ENCODE measurements at places on chromosomes 16 and 17. TPM values are rescaled to one million over a fixed set of nuclear protein-coding genes. Genes with fewer than 3 reads are reported as not detected.

The USP43 gene
- polyA plus RNA-seq, result 9.3 TPM

The LIMD2 gene
- 21.9 TPM for polyA plus RNA-seq

DNA sequence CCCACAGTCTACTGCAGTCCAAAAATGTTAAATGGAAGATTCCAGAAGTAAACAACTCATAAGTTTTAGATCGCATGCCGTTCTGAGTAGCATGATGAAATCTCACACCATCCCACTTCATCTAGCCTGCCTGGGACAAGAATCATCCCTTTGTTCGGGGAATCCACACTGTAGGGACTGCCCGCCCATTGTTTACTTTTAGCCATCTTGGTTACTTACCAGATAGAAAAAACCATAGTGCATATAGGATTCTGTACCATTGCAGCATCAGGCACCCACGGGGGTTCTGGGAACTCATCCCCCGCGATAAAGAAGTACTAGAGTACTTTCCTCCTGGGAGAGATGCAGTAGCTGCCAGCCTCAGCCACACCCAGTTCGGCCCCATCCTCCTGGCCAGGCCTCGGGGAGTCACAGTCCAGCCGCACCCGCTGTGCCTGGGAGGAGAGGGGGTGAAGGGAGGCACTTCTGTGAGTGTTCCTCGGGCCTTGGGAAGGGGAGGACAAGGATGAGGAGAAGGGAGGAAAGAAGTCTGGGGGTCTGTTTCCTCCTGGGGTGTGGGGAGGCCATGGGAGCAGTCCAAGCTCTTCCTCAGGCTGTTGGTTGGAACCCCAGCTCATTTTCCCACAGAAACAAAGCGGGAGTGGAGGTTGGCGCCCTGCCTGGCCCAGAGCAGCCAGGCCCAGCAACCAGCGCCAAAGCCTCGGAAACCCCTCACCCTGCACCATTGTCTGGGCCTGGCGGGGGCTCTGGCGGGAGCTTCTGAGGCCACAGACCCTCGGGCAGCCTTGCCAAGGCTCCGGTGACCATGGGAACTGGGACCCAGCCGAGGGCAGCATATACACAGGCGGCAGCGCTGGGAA is 8.9 kb downstream of the TRIM47 start:
- no peak for DNase-seq

- DNase-seq, result no peak
These were observed 94.9 kb upstream of the GOT2 start for GRCh38 chr16:58828901-58829545.

DNA sequence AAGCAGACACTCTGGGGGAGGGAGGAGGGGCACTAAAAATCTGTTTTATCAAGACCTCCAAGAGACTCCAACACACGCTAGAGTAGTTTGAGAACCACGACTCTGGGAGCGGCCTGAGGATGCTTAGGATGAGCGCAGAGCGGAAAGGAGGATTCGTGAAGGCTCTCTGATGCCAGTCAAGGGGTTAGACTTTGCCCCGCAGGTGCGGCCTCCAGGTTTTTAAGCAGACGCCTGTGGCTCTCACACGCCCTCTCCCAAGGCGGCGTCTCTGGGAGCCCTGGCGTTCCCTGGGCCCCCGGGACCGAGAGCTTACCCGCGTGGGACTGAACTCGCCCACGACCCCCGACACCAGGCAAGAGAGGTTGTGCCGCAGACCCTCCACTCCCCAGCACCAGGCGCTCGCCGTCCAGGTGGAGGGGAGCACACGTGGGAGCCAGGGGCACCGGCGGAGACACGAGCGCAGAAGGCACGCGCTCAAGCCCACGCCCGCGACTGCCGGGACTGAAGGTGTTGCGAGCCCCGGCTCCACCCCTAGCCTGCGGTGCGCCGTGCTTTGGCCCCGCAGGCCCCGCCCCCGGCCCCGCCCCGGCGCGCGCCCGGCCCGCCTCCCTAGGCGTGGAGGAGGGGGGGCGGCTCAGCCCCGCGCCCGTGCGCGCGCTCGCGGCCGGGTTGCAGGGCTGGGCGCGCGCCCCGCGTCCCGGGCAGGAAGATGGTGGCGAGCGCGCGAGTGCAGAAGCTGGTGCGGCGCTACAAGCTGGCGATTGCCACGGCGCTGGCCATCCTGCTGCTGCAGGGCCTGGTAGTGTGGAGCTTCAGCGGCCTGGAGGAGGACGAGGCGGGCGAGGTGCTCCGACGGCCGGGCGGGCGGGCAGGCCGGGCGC is at the start of gene XYLT2:
TSS of gene XYLT2 (plus strand) at position 695 of the 881 bp plus-strand sequence. CDS start at position 710, 15 bp downstream.
- no peak for DNase-seq

- DNase-seq, result no peak
These were observed 33.2 kb downstream of the EEF2K start for GRCh38 chr16:22239131-22239805.

DNA sequence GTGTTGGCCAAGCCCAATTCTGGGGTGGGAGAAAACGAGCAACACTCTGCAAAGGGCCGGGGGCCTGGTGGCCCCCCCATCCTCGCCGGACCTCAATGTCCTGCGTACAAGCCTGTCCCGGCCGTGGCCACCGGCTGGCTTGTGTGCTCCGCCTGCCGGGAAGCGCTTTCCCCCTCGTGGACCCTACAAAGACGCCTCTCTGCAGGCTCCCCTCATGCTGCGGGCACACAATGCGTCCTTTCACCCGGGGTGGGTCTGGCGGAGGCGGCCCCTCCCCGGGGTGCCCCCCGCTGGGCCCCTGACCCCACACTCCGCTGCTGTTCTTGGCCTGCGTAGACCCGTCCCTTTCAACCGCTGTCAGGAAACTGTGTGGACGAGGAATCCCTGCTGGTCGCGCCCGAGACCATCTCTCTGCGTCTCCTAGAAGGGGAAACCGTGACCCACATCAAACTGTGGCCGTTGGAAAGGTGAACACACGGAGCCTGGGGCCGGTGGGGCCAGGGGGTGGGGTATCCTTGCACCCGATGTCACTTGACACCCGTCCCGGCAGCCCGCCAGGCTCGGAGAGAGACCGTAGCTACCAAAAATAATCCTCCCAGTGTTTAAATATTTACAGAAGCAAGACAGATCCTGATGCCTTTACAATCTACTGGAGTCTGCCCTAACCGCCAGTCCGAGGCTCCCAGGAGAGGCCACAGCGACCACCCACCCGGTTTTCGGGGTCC is 43.6 kb downstream of the TBC1D16 start:
- DNase-seq, result no peak

The CCL17 gene
- not detected for polyA plus RNA-seq

The RNF112 gene
- 0.96 TPM for polyA plus RNA-seq

The C17orf78 gene
- not detected for polyA plus RNA-seq

DNA sequence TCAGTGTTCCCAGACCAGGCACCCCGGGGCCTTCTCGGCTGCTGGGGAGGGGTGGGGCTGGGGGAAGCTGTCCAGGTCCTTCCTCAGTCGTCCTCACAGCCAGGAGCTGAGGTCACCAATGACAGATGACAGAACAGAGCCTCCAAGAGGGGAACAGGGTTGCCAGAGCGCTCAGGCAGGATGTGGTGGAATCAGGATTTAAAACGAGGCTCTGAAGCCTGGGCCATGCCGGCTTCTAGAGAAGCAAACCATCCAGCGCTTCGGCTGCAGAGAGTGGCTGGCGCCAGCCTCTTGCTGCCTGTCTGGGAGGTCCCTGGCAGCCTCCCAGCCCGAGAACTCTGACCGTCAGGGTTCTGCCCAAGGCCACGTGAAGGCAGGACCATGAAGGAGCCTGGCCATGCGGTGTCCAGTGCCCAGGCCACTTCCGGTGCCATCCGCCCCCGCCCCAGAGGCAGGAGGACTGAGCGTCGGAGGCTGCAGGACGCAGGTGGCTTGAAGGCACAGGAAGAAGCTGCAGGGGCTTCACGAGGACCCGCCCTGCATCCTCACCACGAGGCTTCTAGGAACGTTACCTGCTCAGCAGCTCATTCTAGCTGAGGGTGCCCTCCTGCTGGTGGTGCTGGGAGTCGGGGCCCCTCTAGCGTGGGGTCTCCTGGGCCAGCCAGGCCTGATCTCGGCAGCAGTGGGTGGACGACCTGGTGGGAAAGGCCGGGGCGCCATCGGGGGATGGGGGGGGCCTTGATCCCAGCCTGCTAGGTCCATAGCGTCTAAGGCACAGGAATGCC is 78.5 kb downstream of the KLHDC4 start:
- DNase-seq, result no peak

DNA sequence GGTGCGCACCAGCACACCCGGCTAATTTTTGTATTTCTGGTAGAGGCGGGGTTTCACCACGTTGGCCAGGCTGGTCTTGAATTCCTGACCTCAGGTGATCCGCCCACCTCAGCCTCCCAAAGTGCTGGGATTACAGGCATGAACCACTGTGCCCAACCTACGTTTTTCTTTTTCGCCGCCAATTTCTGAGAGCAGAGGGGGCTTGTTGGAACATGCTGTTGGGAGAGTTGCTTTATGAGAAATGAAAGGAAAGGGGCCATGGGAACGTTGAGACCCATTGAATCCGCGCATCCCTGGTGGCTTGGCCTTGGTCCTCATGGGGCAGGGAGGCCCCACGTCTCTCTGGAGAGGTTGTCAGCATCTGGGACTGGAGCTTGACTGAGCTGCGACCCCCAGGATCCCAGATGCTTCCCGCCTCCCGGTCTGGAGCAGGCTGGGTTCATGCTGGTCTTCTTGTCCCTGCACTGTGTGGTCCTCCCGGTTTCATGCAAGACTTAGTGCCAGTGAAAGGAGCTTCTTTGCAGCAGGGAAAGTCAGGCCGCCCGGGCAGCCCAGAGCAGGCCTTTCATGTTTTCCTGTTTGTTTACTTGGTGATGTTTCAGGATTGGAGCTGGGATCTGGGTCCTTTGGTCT is 22.8 kb downstream of the CRISPLD2 start:
- DNase-seq, result no peak

DNA sequence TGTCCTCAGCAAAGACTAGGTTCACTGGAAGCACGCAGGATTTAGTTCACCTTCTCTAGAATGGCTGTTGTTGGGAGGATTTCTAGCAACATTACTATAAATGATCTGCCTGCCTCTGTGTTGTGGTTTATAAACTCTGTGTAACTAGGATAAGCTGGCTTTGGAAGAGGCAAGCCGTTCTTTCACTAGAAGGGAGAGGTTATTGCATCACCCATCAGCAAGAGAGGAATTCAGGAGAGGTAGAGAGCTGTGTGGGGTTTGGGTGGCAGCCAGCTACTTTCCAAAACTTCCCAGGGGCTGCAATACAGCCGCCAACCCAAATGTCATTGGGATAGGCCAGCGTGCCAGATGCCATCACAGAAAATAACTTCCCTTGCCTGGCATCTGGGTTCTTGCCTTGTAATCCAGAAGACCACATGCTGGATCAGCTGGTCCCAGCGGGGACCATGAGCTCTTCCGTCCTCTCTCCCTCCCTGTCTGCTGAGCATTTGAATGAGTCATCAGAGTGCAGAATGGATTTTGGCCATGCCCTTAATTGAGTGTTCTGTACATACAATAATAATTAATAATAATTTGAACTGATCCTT is 95.7 kb upstream of the RBFOX1 start:
- DNase-seq, result no peak

The RNF167 gene
- 129 TPM for polyA plus RNA-seq

DNA sequence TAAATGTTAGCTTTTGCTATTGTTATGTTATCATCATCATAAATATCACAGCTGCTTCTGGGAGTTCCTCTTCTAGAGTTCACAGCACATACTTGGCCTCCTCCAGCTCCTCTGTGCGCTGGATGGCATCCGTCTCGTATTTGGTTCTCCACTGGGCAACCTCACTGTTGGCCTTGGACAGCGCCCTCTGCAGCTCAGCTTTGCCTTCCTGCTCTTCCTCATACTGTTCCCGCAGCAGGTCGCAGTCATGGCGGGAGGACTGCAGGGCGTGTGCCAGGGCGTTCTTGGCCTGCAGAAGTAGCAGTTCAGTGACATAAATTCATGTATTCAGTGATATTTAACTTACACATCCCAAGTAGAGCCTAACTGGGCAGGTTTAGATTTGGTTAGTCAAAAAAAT is 23.4 kb downstream of the MYH8 start:
- DNase-seq, result no peak

DNA sequence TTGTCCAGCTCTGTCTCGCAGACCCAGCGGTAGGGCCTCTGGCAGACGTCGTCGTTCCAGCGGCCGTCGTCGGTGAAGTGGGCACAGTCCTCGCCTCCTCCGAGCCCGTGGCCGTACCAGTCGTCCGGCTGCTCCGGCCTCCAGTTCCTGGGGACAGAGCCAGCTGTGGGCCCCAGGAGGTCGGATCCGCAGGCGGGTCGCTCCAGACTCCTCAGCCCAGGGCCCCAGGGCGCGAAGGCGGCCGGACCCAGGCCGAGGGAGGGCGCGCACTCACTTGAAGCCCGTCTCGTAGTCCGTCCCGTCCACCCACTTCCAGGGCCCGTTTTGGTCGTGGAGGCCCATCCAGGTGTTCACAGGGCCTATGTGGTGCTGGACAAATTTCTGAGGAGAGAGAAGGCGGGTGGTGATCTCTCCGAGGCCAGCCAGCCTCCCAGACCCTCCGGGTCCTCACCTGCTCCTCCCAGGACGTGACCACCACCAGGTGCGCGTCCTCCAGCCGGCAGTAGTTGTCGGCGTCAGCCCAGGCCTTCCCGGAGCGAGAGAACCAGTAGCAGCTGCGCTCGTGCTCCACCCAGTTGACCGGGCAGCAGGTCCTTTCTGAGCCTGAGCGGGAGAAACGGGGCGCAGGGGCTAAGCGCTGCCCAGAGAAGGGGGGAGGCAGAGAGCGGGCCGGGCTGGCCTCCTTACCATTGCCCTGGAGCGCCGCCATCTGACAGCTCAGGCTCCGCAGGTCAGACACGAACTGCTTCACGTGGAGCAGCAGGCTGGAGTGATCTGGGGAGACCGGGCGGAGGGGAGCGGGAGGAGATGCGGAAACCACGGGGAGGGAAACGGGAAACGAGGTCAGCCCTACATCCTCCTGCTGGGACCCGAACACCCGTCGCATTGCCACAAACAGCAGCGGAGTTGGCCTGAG is 5.2 kb downstream of the ASGR1 start:
- no peak for DNase-seq

DNA sequence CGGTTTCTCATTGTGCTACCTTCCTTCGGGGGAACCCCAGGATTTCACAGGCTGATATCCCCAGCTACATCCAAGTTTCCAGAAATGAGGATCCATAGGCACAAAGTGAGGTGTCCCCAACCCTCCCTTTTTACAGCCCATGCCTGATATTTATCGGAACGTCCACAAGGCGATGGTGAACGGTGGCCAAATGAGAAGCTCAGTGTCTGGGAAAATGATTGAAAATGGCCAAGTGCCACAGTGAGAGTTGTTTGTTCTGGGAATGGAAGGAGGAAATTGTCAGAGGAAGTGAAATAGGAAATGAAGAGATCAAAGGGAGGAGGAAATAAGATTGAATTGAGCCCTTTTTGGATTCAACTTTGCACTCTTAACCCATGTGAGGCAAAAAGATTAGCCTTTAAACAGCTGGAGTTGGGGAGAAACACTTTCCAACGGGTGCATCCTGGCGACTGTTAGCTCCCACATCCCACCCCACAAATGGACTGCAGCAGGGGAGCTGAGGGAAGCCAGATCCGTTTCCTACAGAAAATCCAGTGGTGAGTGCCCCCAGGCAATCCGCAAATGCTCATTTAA is 294.4 kb upstream of the IRX5 start:
- no peak for DNase-seq

GRCh38 chr16:57245472-57246113 is 534 bp downstream of the ARL2BP start:
- no peak for DNase-seq

- DNase-seq, result no peak
These were observed 8.4 kb upstream of the TERF2 start for GRCh38 chr16:69393898-69394849.

Measured in left renal cortex interstitium (tissue), 4 donors.